Aorta (tissue), 5 donors: ENCODE measurements at places on chromosomes 4 and X. TPM values are rescaled to one million over a fixed set of nuclear protein-coding genes. Genes with fewer than 3 reads are reported as not detected.

The MUC7 gene
- not detected for polyA plus RNA-seq

The LDB2 gene
- polyA plus RNA-seq = 20.0 TPM

The NDNF gene
- polyA plus RNA-seq = 0.08 TPM

The DMD gene
- 19.9 TPM for polyA plus RNA-seq

The TCEAL6 gene
- 2.3 TPM for polyA plus RNA-seq
